Stimulated activated CD8-positive, alpha-beta memory T cell treated with anti-CD3 and anti-CD28 coated beads, Interleukin-4, amount 100 ng/mL, for 24 hours (primary cell): ENCODE measurements at places on chromosomes 6 and 20.

- DNase-seq, result no peak
Measured at GRCh38 chr6:149129371-149130077, 188.0 kb upstream of the TAB2 start.

GRCh38 chr6:130838951-130839350 lies 11.7 kb downstream of the SMLR1 start:
- no peak for DNase-seq

- no peak for DNase-seq
Measured at GRCh38 chr6:45630801-45631200, 253.1 kb upstream of the SUPT3H start.

GRCh38 chr6:106517706-106518105 lies 111.6 kb downstream of the RTN4IP1 start:
- no peak for DNase-seq

GRCh38 chr6:42819803-42820511 lies 38.1 kb downstream of the BICRAL start:
- DNase-seq, result no peak

GRCh38 chr6:112827793-112828192 lies 480.7 kb downstream of the RFPL4B start:
- no peak for DNase-seq

GRCh38 chr6:101397199-101397598 lies 3.7 kb downstream of the GRIK2 start:
- no peak for DNase-seq

DNA sequence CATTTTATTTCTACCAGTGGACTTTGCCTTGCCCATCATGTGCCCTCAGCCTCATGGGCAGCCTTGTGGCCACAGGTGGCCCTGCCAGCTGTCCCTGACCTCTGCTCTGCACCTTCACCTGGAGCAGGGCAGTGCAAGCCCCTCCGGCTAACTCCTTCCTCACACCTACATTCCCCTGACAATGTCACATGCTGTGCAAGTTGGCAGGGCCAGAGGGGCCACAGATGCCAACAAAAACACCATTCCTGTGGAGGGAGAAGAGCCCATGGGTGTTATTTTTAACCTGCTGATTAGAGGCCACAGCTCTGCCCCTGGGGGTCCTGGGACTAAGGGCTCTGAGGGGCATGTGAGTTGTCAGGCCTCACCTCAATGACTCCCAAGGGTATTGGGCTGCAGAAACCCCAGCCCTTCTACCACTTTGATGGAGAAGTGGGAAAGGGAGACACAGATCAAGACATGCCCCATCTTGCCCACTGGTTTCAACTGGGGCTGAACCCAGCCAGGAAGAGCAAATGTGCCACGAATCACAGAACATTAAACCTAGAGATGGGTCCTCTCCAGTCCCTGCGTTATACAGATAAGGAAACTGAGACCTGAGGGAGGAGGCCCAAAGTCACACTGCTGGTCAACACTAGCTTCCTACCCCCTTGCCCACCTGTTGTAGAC lies 65.0 kb downstream of the MRPL14 start:
- no peak for DNase-seq

DNA sequence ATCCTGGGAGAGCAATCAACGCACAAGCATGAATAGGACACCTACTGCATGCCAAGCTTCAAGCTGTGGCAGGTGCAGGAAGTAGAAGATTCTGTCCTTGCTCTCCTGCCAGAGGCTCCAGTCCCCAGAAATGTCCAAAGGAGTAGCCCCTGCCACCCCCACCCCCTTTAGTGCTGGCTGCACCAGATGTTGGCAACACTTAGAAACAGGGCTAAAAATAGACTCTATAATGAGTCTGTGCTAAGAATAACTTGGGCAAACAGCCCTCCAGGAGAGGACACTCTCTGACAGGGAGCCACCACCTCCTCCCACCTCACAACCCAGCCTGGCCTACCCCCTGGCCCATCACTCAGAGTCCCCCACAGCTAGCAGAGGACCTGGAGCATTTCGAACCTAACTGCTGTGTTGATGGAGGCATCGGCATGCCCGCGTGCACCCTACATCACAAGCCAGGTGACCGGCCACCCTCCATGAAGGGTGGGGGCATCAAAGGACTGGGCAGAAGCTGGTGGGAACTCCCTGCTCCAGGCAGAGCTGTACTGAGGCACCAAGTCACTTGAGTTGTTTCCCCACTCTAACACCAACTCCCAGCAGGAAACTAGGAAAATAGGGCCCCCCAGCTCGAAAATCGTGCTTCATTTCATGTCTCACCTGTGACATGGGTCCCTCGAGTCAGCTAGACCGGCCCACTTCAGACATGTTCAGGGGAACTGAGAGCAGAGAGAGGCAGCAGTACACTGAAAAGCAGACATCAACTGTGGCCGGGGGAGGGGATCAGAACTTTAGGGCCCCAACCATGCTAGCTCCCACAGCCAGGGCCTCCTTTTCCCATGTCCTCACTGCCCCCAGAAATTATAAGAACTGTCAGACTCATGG lies 18.7 kb downstream of the TFEB start:
- DNase-seq, result no peak

DNA sequence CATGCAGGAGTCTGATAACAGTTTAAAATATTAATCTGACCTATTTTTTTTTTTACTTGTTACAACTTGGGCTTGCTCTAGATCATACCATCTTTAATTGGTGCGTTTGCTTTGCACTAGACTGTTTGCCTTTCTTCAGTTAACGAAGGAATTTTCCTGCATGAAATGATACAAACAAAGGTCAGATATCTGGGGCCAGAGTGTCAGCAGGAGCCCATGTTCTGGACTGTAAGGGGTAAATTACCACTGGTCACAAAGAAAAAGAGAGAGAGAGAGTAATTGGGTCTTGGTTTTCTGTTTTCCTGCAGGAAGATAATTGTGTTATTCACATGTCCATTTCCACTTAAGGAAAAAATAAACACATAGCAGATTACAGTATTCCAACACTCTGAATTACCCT lies 399.4 kb upstream of the MARCKS start:
- no peak for DNase-seq

DNA sequence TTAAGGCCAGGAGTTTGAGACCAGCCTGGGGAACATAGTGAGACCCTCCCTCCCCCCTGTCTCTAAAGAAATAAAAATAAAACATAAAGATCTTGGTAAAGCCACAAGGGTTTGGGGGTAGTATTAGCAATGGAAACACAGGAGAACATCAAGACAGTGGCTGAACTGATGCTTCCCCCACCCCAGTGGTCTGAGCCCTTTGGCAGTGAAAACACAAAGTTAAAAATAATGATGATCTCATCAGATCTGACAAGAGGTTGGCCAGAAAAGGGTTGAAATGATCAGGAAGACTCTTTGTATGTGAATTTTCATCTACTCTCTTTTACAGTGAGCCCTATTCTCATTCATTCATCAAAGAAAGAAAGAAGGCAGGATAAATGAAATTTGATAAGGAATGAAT lies 93.7 kb downstream of the KCNB1 start:
- DNase-seq, result no peak
